ENCODE measurements at places on chromosomes 2 and 18. TPM values are rescaled to one million over a fixed set of nuclear protein-coding genes. Genes with fewer than 3 reads are reported as not detected.

- DNase-seq: no peak
Observed at GRCh38 chr18:74175658-74176057, 27.3 kb downstream of the TIMM21 start.

- no peak for DNase-seq
Observed at GRCh38 chr18:62396381-62396780, 71.3 kb downstream of the TNFRSF11A start.

The ZNF516 gene
- total RNA-seq: 31.8 TPM

- DNase-seq: no peak
Observed at GRCh38 chr2:54408288-54408687, 47.8 kb upstream of the SPTBN1 start.

DNA sequence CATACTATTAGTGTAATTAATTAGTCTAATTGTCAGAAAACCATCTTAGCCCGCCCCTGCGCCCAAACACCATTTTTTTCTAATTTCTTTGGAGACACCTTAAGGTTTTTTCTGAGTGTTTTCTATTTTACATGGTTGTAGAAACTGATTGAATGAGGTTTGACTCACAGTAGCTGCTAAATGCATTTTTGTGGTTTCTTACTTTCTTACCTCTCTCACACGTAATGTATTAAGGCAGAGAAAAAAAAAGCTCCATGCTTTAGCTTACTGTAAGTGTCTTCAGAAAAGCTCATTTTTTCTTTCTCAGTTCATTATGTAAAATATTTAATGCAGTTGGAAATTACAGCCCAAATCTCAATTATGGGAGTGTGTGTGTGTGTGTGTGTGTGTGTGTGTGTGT is 548.5 kb upstream of the LRRTM4 start:
- no peak for DNase-seq

The SPTBN1 gene
- 139 TPM for total RNA-seq

The HSPD1 gene
- 127 TPM for total RNA-seq

- no peak for DNase-seq
Observed at GRCh38 chr18:48161911-48162698, 231.6 kb upstream of the SMAD2 start.

- DNase-seq: no peak
Observed at GRCh38 chr2:44934038-44934982, 7.2 kb upstream of the SIX3 start.

The ABCA12 gene
- total RNA-seq: not detected

- DNase-seq: no peak
Observed at GRCh38 chr18:65725251-65726050, 25.4 kb upstream of the CDH7 start.

The NEU4 gene
- total RNA-seq: 1.6 TPM

The C1D gene
- 17.7 TPM for total RNA-seq

DNA sequence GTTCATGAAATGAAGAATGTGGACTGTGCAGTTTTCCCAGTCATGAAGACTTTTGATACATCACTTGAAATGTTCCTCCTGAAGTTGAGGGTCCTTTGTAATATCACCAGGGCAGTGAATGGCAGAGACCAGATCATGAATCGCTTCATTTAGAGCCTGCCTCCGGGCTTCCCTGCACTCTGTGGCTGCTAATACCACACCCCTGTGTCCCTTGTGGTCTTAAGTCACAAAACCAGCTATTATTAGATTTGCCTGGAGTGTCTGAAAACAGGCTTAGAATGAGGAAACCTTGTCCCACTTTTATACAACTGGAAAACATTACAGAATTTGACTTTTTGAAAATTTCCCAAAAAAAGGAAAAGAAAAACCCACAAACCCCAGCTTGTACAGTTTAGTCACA is 147.9 kb downstream of the MGAT5 start:
- DNase-seq: no peak

The IMPA2 gene
- 12.2 TPM for total RNA-seq

The EFR3B gene
- total RNA-seq: 0.10 TPM

Data from T-cell (primary cell).